ENCODE measurements at places on chromosomes 4 and X. TPM values are rescaled to one million over a fixed set of nuclear protein-coding genes. Genes with fewer than 3 reads are reported as not detected.
A peak's percentile ranks its signal among the peaks of the same experiment; 100 is the strongest.

DNA sequence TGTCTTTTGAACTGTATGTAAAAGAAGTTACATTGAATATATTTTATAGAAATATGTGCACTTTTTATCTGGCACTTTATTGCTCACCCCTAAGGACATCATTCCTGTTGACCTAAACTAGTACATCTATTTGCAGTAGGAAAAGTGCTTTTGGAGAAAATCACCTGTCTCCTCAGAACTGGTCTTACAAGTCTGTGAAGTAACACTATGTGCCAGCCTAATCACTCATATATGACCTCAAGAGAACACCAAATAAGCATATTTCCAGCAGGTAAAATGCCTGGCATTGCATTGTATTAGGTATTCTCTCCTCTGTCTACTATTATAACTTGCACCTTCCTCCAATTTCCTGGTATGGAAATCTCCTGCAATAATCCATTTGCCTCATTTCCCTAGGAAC lies 4.0 kb upstream of the GASK1B start:
- no peak for DNase-seq

GRCh38 chr4:188578657-188579056 lies 439.4 kb downstream of the TRIML1 start:
- no peak for DNase-seq

GRCh38 chrX:47523713-47524166 lies 37.3 kb upstream of the ARAF start:
- DNase-seq: no peak

DNA sequence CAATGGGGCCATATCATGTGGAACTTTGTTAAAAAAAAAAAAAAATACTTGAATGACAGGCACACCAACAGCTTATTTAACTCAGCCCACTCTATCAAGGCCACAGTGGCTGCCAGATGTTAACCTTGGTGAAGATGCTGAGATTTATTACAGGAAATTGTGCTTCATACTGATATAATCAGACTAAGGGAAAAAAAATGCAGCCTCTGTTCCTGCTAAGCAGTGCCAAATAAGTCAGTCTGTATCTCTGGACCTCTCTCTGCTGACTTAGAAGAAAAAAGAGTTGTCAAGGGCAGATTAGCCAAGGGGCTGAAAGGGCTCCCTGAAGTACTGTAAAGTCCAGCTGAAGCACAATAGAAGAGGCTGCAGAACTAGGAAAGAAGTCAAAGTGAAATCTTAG lies 677.7 kb upstream of the HTR2C start:
- DNase-seq: no peak

GRCh38 chr4:116024954-116025708 lies 911.7 kb upstream of the NDST4 start:
- no peak for DNase-seq

GRCh38 chr4:60241866-60242265 lies 958.3 kb upstream of the ADGRL3 start:
- DNase-seq: no peak

- no peak for DNase-seq
Measured at GRCh38 chrX:101029665-101030064, 22.2 kb downstream of the TRMT2B start.

- no peak for DNase-seq
Measured at GRCh38 chrX:121579016-121579760, 531.8 kb downstream of the GLUD2 start.

Gene SLC35A2
- total RNA-seq: 15.5 TPM

DNA sequence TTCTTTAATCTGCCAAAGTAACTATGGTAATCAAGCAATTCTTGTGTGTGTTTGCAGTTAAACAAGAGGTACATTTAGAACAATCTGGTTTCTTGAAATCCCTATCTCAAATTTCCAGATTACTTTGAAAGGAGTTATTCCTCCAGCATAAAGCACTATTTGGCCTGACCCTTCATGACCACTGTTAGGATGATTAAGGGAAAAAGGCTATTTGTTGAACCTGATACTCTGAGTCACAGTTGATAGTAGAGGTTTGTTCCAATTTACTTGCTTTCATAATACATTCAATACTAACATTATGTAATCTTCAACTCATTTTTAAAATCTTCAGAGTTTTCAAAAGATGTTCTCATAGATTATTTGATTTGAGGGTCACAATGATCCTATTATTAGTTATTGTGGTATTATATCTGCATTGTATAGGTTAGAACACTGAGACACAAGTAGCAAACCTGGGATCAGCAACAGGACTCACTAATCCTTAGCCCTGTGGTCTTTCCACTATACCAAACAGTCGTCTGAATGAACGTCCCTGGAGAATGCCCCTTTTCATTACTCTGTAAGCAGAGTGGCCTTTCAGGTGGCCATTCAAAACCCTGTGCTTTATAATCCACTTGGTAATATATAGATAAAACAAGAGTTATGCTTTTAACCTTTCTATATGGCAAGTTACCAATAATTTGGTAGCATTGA lies 8.1 kb upstream of the NDST4 start:
- DNase-seq: no peak

DNA sequence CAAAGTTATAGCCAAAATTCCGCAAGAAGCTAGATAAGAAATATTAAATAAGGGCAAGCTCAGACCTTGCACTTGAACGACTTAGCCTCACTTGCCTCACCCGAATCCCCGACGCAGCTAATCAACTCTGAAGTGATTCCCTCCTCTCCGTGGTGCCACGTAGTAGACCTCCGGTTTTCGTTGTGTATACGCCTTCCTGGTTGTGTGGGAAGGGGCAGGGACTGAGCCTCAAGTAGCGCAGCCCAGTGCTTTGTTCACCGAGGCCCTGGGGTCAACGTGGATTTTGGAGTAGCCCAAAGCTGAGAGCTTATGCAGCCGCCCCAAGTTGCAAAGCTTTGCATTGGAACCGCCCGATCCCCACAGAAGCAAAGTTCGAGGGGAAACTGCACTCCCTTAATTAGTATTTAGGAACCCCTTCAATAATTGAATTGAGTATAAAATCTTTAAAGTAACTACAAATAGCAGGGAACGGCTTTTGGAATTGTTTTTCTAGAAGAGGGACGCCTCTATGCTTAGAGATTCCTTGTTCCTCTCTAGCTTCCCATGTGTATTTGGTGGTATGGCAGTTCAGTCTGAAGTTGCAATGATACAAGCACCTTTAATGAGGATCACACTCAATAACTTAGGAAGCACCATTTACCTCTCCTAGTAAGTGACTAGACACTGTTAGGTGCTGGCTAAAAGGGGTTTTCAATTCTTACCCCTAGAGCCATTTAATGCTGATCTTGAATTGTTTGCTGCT lies 55.7 kb downstream of the LINC00632 start:
- no peak for DNase-seq

Gene ADAD1
- not detected for total RNA-seq

DNA sequence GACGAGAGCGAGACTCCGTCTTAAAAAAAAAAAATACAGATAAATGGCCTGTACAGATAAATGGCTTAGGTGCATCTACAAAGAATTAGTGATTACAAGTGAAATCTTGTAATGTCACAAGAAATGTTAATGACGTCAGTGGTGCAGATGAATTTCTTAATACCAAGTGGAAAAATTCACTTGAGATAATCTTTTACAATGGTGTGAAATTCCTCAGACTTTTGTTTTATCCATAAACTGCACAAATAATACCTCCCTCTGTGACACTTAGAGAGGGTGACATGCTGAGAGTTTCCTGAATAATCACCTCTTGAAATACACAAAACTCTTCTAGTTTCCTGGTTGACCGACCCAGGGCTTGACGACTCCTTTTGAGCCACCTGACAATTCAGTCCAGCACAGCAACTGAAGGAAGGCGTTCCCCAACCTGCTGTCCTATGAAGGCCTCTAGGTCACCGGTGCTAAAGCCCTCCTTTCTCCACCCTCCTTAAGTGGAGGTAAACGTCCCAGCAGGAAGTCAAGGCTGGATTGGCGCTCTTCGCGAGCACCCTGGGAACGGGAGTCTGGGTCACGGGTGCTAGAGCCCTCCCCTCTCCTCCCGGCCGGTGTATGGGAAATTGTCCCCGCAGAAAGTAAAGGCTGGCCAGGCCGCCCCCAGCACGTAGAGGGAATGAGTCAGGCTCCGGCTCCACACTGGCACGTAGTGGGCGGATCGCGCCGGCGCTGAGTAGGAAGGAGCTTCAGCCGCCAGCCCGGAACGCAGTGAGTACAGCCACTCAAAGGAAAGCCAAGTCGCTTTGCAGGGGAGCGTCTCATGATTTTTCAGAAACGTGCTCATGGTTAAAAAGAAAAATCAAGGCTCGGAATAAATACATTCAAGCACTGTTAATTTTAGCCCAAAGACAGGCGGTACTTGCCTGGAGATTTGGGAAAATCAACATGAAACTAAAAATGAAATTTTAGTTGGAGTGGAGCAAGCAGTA lies at the start of gene TMEM144:
Gene TMEM144, plus strand, starts transcription at position 662 of the 983 bp plus-strand sequence. CDS start 2,182 bp downstream, outside the sequence.
- peak; percentile 72 for DNase-seq
